ENCODE measurements at places on chromosomes 7 and 10. TPM values are rescaled to one million over a fixed set of nuclear protein-coding genes. Genes with fewer than 3 reads are reported as not detected.

Gene LDB3
- not detected for total RNA-seq

Gene SDHAF3
- 7.0 TPM for total RNA-seq

Gene CNTNAP2
- not detected for total RNA-seq

Gene C10orf67
- 0.26 TPM for total RNA-seq
